T47D (cell line): ENCODE measurements at places on chromosomes 2 and 18.
A peak's percentile ranks its signal among the peaks of the same experiment; 100 is the strongest.

DNA sequence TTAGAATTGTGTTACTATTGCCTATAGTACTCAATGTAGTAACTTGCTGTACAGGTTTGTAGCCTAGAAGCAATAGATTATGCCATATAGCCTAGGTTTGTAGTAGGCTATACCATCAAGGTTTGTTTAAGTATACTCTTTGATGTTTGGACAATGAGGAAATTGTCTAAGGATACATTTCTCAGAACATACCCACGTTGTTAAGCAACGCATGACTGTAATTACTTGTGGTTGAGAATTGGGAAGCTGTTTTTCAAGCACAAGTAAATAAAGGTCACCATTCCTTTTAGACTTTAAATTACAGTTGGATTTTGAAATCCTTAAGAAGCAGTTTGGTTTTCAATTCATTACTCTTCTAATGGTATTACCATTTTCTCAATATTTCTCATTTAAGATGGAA lies 89.8 kb upstream of the KCNH7 start:
- no peak for DNase-seq

- no peak for DNase-seq
Observed at GRCh38 chr2:105732101-105732500, 12.6 kb upstream of the NCK2 start.

GRCh38 chr2:212709280-212709679 lies 170.7 kb upstream of the ERBB4 start:
- DNase-seq = no peak

- DNase-seq = no peak
Observed at GRCh38 chr2:202564226-202564625, 70.5 kb upstream of the FAM117B start.

- peak; percentile 2 for DNase-seq
Observed at GRCh38 chr2:168348076-168348475, 100.7 kb upstream of the STK39 start.

DNA sequence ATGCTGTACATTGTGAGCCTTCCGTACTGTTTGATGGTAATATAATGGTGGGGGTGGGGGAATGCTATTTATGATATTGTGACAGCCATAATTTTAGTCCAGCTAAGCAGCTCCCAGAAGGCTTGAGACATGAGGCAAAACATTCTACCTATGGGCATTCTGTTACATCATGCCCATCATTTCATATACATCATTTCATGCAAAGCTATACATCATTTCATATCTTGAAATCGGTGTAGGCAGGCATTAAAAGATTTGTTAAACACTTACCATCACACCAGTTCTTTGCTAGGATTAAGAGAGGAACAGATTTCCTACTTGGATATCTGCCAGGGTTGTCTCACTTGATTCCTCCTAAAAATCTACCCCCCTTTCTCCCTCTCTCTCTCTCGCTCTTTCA lies 84.5 kb downstream of the COL5A2 start:
- DNase-seq = no peak

DNA sequence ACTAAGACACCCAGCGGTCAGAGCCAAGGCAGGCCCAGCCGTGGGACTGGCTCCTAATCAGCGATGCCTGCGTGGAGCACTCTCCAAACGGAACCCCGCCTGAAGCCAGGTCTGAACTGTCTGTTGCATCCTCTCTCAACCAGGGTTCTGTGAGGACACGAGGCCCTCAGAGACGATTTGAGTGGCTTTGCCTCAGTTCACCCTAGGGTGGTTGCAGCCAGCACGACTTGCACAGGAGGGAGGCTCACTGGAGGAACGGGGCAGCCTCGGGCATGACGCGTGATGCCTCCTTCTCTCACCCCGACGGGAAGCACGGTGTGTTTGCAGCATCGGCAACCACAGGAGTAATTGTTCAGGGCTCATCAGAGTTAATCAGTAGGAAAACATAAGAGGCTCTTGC lies 336.4 kb downstream of the EIPR1 start:
- DNase-seq = no peak

DNA sequence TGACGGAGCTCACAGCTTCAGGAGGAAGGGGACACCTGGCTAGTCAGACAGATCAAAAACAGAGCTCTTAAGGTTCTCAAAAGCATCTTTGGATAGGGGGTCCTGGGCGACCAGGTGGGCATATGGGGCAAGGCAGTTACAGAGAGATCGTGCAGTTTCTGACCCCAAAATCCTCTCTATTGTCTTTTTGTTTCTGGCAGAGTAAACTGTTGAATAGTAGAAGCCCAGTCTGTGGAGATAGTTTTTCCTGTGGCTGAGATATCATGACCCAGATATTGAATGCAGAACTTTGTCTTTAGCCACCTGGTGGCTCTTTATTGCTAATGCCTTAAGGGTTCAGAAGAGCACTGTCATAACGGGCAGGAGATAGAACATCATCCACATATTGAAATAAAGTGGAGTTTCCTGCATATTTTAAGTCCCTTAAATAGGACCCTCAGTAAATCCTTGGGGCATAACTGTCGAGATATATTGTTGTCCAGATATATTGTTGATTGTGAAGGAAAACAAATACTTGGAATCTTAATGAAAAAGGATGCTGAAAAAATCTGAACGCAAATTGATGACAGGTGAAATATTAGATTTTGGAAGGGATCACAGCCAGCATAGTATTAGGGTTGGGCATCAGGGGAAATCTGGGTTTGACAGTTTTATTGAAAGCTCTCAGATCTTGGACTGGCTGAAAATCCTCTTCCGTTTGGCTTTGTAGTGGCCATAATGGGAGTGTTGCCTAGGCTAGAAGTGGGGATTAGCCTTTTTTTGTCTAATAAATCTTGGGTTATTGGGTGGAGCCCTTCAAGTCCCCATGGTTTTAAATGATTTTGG lies 14.1 kb upstream of the ZDBF2 start:
- DNase-seq = no peak

GRCh38 chr2:221514305-221515040 lies 57.6 kb downstream of the EPHA4 start:
- no peak for DNase-seq

GRCh38 chr2:13401312-13401711 lies 684.6 kb downstream of the TRIB2 start:
- no peak for DNase-seq

DNA sequence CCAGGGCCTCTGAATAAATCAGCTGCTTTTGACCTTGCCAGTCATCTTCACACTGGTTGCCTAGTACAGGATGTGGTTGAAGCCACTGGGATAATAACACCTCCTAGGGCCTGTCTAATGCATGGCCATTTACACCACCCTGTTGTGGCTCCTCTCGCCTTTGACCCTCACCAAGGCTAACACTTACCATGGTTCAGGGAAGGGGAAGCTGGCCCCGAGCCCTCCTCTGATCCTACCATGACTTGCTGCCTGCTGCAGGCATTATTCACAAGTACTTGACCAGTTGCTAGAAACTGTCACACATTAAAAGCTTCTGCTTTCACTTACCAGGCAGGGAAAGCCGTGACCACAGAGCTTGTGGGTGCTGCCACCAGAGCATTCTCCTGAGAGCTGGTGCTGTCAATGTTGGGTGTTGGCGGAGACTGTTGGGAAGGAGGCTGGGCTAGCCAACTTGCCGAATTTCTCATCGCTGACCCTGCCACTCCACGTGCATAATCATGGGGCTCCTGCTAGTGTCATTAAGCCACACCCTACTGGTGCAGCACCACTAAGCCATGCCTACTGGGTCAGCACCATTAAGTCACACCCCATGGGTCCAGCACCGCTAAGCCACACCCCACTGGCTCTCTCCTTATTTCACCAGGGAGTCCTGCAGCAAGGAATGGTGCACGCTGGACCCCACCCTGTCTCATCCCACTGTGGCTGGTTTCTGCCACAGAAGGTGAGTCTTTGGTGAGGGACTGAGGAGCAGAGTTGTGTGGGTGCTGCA lies 47.0 kb upstream of the TTC39C start:
- DNase-seq = no peak

DNA sequence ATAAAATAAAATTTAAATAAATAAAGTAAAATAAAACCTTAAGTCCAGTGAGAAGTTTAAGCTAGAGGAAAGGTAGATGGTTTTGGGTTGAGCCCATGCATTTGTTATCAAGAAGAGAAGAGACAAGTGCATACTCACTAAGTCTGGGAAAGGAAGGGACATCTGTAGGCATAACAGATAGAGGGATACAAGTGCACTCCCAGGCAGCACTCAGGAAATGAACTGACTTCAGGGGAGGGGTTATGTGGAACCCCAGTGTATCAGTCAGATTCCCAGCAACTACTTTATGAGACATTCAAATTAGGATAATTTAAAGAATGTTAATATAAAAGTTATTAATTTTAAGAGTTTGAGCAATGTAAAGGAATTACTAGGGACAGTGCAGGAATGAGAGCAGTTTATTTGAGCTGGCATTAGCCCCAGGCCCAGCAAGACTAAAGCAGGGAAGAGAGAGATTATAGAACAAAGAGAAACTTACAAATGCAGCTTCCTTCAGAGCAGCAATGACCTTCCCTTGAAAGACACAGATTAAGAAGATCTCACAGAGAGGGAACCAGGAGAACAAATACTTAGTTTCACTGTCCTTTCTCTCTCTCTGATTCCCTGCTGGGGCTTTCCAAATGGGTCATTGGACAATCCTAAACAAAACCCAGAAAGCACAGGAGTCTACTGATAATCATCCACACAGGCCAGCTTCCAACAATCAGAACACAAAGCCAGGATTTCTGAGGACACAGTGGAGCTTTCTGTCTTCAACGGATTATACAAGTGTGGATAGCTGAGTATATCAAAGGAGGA lies 109.7 kb downstream of the ERBB4 start:
- DNase-seq = no peak

GRCh38 chr2:20071397-20072383 lies 20.3 kb upstream of the LAPTM4A start:
- peak; percentile 90 for DNase-seq

GRCh38 chr2:73593680-73594079 lies 48.5 kb downstream of the NAT8 start:
- DNase-seq = no peak

GRCh38 chr2:234098681-234099080 lies 48.2 kb downstream of the SPP2 start:
- DNase-seq = no peak

- DNase-seq = no peak
Observed at GRCh38 chr18:63376538-63376937, 9.5 kb upstream of the KDSR start.

DNA sequence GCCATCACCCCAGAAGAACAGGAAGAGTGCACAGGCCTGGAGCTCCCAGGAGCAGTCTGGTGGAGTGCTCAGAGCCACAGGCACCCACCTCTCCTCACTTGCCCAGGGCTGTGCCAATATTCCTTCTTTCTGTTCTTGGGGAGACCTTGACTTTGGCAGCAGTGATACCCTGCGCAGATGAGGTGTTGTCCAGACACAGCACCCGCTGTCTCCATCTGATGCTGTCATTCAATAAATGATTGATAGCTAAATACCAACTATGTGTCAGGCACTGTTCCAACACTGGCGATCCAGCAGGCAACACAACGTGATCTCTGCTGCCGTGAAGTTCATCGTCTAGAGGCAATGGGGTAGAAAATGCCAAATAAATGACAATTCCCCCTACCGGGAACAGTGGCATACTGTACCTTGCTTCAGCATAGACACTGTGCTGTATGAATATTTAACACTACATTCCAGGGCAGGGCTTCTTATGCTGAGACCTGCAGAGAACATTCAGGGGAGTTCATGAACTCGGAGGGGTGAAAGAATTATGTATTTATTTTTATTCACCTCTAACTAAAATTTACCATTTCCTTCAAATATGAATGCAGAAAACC lies 320.5 kb upstream of the NCKAP5 start:
- DNase-seq = no peak

DNA sequence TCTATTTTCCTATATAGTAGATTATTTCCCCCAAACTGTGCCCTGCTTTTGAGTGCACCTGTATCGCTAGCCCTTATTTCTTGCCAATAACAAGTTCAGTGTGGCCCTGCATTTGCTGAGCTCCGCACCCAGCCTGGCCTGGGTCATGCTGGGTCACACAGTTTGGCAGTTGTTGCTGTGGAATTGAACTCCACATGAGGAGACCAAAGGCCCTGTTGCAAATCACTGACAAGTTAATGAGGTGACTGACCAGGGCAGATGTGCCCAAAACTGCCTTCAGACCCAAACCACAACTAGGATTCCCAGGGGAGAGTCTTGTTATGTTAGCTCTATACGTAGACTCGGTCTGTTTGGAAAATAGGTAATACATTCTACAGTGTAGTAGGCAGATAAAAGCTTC lies 31.0 kb downstream of the COL4A4 start:
- DNase-seq = no peak

- no peak for DNase-seq
Observed at GRCh38 chr2:124668161-124668560, 643.1 kb downstream of the CNTNAP5 start.

DNA sequence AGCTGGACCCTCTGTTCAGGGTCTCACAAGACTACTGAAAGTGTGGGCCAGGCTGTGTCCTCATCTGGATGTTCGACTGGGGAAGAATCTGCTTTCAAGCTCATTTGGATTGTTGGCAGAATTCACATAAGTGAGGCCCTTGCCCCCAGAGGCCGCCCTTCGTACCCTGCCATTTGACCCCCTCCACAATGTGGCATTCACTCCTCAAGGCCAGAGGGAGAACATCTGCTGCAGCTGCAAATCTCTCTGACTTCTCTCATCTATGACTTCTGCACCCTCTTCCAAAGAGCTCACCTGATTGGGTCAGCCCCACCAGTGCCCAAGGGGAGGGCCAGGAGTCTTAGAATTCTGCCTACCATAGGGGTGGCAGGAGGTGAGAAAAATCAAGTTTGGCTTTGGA lies 3.9 kb upstream of the CNDP2 start:
- no peak for DNase-seq

DNA sequence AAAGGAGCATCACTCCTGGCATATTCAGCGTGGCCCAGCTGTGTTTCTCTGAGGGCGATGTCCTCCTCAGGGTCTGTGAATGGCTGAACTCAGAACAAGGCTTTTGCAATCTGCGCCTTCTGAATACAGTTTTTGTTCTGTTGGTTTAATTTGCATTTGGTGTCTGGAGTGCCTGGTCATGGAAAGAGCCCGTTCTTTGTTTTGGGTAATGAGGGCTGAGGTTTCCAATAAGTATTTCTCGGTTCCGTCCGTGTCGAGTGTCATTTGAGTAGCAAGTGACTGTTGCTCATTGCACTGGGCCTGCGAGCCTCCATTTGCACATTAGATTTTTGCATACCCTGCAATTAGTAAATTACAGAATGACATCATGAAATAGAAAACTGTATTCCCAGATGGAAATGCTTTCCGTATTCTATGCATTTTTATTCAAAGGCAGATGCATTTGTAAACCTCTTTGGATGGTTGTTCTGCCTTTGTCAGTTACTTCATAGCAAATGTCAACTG lies 57.3 kb downstream of the NEDD4L start:
- no peak for DNase-seq

DNA sequence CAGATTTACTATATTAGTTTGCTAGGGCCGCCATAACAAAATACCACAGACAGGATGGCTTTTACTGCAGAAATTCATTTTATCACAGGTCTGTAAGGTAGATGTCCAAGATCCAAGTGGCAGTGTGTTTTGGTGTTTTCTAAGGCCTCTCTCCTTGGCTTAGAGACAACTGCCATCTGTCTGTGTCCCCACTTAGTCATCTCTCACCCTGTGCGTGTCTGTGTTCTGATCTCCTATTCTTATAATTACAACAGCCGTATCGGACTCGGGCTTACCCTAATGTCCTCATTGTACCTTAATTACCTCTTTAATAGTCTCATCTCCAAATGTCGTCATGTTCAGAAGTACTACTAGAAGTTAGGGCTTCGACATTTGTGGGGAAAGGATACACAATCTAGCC lies 362.3 kb upstream of the CDH19 start:
- no peak for DNase-seq

GRCh38 chr2:10392951-10393639 lies 55.0 kb downstream of the ODC1 start:
- no peak for DNase-seq
